Gastroesophageal sphincter (tissue), 4 donors: ENCODE measurements at places on chromosomes 3 and 15.

DNA sequence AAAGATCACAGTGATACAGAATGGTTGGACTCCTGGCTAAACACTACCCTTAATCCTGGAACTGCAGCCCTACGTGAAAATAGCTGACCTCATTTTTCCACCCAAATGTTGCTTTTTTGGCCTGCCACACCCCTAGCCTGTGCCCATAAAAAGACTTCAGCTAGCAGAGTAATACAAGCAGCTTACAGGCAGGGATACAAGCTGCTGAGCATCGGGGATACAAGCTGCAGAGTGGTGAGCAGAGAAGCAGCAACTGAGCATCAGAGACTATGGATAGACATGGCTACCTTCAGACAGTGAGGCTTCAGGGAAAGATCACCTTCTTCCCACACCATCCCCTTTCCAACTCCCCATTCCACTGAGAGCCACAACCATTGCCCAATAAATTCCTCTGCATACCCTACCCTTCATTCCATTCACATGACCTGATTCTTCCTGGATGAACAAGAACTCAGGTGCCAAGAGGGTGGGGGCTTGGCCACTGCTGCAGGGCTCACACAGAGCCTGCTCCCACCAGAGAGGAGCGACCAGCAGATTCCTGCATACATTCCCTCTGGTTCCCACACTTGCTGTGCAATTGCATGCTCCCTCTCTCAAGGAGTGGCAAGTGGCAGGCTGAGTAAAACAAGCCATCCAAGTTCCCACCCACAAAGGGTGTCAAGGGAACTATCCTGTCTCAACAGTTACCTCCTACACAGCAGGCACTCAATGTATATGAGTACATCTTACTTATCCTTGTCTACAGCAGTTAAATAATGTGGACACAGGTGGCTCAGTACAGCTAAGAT, 217.5 kb downstream of the ALCAM start:
- ATAC-seq: no peak

GRCh38 chr3:145058483-145058882, 1086.9 kb downstream of the DIPK2A start:
- ATAC-seq: no peak

DNA sequence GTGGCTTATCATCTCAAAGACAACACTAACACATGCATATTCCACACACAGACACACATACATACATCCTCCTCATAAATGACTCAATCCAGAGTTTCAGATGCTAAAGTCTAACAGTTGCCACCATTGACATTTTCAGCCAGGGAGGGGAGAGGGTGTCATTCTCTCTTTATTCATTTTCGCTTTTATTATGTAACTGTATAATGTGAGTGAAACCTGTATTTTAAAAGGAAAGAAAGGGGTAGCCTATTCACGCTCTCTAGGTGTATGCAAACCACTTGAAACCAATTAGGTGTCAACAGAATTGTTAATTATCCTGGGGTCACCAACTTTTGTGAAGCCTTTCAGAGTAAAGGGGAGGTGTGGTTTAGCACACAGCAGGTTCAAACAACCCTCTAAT, 1282.9 kb downstream of the ROBO2 start:
- ATAC-seq: no peak

GRCh38 chr15:63075015-63075983, 32.8 kb downstream of the TPM1 start:
- ATAC-seq: peak; percentile 66

- ATAC-seq: no peak
Measured at GRCh38 chr15:74444106-74445062, 10.6 kb upstream of the SEMA7A start.

DNA sequence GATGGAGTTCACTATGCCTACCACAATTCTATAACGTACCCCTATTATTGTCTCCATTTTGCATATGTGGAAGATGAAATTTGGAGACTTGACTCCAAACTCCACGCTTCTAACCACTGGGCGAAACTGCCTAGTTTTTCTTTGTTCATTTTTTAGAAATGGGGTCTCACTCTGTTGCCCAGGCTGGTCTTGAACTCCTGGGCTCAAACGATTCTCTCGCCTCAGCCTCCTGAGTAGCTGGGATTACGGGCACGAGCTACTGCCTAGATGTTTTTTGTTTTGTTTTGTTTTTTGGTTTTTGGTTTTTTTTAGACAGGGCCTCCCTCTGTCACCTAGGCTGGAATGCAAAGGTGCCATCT, 584 bp upstream of the RPL32 start:
- ATAC-seq: no peak

DNA sequence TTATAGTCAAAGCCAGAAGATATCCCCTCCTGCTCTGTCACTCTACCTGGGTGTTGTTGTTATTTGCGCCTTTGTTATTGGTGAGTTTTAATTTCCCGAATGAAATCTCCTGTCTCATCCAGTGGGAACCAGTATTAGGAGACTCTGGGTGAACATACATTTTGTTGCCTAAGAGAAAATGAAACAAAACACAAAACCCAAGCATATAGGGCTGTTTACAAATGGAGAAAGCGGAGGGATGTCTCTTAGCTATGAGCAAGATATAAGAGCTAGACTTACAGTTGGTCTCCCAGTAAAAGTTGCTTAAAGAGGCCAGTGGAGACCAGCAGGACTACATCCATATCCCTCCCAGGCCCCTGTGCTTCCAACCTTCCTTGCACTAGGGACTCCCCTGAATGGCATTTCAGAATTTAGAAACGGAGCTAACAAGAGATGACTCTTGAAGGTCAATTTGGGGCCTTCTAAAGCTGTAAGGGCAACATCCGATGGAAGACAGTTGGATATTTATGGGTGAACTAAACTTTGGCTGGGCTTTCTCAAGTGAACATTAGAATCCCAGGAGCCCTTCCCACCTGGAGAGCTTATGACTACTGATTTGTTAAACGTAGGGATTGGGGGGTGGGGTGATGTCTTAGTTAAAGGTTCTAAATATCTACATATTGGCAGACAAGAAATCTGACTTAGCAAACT, 2.7 kb downstream of the EOMES start:
- no peak for ATAC-seq

DNA sequence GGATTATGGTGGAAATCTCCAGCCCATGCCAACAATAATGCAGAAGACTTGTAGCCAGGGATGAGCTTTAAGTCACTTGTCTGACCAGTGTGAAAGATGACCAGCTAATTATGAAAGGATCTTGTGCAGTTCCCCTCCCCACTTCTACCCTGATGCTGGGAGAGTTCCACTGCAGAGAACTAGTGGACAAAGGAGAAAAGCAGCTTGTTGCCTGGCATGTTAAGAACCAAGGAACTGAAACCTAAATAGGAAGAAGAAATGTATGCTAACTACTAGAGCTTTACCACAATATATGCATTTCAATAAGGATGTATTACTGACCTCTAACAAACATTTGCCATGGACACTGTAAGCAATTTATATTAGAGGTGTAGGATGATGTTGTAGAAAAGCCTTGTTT, 52.2 kb upstream of the CSTA start:
- no peak for ATAC-seq

GRCh38 chr15:100516643-100517512, 11.9 kb downstream of the CERS3 start:
- ATAC-seq: peak; percentile 80

- ATAC-seq: peak; percentile 83
Measured at GRCh38 chr15:65245096-65245856, 34.0 kb upstream of the CILP start.

- no peak for ATAC-seq
Measured at GRCh38 chr3:176780766-176781165, 416.5 kb downstream of the TBL1XR1 start.

GRCh38 chr3:78571486-78571885, 1196.3 kb downstream of the ROBO1 start:
- ATAC-seq: no peak

GRCh38 chr3:148203297-148204010, 494.2 kb upstream of the AGTR1 start:
- ATAC-seq: peak; percentile 34

DNA sequence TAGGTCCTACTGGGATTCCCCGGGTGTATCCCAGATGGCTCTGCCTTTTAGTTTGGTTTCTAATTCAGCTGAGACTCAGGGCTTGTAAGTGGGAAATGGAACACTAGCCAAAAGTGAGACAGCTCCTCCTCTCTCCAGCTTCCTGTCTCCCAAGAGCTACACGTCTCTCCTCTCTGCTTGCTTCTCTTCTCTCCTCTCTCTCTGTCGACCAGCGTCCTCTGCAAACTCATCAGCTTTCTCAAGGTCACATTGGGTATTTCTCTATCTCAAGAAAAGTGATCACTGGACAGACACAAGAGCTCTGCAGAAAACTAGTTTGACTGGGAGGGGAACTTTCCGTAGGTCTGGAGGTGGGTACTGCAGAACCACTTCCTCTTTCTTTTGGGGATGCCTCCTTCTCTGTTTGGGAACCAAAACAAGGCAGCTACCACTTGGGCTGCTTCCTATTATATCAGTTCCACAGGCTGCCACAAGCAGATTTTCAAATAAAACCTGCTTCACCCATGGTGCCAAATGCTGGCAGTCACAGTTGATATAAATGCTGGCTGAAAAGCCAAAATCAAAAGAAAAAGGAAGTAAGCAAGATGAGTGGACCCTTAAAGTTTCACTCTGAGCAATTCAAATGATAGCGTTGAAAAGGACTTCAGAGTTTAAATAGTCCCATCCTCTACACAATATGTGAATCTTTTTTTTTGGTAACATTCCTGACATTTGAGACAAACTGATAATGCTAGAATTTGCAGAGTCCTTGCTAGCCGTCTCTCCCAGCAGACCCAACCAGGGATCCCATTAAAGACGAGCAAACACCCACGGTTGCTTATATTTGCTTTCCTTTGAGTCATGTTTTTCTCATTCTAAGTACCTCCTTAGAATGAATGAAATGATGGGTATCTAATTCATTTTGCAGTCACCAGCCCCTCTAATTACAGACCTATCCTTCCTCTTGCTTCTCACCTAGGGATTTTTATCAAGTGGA, 7.2 kb upstream of the DYNC1LI1 start:
- ATAC-seq: no peak

DNA sequence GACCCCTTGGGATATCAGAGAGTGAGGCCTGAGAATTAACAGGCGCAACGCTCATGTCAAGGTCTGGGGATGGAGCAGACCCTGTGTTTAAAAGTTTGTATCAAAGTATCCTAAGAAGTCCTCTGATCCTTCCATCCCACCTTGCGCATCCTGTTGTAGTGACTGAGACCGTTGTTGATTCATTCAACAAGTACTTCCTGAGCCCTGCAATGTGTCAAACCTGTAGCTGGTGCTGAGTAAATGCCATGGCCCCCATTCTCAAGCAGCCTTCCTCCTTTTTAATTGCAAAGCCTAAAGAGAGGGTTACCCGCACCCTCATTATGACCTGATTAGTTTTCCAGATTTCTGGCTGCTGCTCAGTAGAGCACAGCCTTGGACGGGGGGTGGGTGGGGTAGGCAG, 46.4 kb downstream of the RPLP1 start:
- no peak for ATAC-seq

GRCh38 chr15:44319385-44319784, 30.9 kb downstream of the GOLM2 start:
- no peak for ATAC-seq

DNA sequence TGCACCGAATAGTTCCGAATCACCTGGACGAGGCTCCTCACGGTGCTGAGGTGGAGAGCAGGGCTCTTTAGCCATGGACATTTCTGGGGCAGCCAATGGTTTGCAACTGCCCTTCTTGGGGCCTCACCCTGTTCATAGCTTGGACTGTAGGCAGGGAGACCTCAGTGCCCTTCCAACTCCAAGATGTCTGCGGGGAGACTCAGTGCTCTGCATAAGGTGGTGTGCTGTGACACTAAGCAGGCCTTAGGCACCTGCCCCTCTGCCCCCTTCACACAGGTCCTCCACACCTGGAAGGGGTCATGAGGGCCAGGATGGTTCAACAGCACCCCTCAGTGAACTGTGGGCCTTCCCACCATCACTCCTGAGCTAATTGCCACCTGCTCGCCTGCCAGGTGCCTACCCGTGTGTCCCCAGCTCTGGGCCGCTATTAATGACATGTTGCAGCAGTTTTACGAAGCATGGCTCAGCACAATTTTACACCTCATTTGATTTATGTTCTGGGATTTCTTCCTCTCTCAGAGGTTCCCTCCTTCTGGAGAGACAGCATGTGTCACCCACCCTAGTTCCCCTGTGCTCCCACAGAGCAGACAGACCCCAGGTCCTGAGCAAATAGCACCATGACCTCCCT, 101.2 kb upstream of the SMAD3 start:
- no peak for ATAC-seq
